Activated T-cell treated with anti-CD3 and anti-CD28 coated beads, Interleukin-2, amount 50 U/mL, for 4 hours (primary cell): ENCODE measurements at places on chromosomes 3 and 15.

DNA sequence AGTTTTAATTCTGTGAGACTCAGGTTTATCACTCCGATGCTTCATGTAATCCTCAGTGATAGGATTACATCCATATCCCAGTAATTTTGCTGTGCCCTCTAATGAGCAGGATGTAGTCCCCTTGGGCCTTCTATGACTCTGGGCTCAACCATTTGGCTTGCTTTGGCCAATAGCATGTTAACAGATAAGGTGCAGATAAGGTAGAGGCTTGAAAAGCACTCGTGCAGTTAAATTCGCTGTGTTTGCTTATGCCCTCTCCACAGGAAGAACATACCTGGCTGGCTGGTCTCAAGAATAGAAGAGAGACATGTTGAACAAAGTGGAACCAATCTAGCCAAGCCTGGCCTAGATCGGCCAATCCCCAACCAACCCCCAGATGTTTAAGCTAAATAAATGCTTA is 20.1 kb downstream of the CCDC13 start:
- no peak for DNase-seq

DNA sequence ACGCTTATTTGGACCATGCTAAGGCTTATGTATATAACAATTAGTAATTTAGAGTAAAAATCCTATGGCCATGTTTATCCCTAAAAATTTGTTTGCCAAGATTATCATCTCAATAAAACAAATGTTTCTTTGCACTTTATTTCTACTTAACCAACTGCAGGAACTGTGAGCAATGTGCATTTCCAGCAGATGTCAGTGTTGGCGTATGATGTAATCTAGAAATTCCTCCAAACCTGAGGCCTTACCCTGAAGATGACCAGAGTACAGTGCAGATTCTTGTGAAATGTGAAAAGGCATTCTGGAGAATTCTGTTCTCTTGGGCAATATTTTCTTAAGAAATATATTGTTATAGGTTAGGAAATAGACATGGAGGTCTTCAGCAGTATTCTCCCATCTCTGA is 205.9 kb downstream of the MBNL1 start:
- no peak for DNase-seq

GRCh38 chr3:148162132-148162531 is 535.6 kb upstream of the AGTR1 start:
- no peak for DNase-seq

DNA sequence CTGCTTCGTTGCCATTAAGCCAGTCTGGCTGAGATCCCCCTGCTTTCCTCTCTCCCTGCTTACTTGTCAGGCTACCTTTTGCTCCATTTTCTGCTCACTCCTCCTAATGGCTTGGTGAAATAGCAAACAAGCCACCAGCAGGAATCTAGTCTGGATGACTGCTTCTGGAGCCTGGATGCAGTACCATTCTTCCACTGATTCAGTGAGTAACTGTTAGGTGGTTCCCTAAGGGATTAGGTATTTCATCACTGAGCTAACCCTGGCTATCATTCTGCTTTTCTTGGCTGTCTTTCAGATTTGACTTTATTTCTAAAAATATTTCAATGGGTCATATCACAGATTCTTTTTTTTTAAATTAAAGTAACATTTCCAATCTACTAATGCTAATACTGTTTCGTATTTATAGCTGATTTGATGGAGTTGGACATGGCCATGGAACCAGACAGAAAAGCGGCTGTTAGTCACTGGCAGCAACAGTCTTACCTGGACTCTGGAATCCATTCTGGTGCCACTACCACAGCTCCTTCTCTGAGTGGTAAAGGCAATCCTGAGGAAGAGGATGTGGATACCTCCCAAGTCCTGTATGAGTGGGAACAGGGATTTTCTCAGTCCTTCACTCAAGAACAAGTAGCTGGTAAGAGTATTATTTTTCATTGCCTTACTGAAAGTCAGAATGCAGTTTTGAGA is 25.0 kb downstream of the CTNNB1 start:
- DNase-seq = no peak
